ENCODE measurements at places on chromosomes 7 and 10.

- DNase-seq = no peak
These were observed 365.8 kb downstream of the BBS9 start for GRCh38 chr7:33495207-33495606.

GRCh38 chr7:145152589-145152988 is 316.7 kb upstream of the TPK1 start:
- no peak for DNase-seq

DNA sequence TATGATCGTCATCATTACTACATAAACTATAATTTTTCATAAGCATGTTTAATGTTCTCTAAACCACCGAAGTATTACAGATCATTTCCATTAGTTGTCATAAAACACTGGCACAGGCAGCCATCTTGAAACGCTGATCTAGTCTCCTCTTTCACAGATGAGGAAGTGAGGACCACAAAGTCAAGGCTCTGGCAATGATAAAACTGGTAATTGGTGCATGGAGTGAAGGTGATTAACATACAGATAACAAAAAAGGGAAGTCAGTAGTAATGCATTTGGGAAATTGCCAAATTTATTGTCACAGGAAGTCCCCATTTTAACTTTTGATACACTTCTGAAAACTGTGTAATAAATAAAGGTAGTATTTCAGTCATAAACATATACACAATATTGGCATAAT is 49.3 kb downstream of the FBXL13 start:
- no peak for DNase-seq

- DNase-seq = no peak
These were observed 144.7 kb downstream of the MDFIC start for GRCh38 chr7:115066634-115067033.

- DNase-seq = no peak
These were observed 45.3 kb upstream of the FOXP2 start for GRCh38 chr7:114369294-114369693.

DNA sequence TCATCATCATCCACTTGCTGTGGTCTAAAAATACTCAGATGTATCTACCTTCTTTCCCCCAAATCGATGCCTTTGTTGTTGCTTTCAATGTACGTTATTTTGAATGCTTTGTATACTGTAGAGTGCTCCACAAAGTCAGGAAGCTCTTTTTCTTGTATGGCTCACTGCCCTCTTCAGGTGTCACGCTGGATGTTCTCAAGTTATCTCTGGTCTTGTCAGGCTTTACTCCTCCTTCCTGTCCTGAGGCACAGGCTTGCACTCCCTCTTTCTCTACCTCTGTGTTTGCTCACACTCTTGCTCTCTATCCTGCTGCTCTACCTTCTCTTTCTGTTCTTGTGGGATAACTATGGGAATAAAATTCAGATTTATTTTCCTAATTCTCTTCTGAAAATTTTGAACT is 381.3 kb downstream of the NRG3 start:
- no peak for DNase-seq

DNA sequence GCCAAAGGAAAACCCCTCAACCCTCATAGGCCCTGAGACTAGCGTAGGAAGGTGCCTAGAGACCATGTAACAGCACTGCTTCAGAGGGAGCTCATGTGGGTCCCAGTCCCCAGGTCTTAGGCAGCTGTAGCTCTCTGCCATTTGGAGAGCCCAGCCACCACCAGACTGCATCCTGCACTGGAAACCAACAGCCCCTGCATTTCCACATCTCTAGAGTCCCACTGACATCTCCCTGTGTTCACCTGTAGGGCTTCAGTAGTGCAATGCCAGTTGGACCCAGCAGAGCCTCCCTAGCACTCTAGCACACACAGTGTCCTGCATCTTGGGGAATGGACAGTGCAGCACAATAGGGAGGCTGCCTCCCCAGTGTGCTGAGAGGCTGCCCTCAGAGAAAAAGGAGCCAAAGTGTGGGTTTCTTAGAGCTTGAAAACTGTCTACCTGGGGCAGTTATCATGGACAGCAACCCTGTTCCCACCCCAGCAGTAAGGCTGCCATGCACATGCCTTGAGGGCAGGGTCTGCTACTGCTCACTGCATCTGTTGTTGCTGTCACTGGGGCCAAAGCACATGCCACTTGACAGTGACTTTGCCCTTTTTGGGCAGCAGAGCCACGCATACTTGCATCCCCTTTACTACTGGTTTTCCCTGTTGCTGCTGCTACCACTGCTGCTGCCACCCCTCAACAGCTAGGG is 46.7 kb upstream of the ANTXRL start:
- DNase-seq = no peak

Measured in stimulated activated CD4-positive, alpha-beta T cell treated with anti-CD3 and anti-CD28 coated beads, Interleukin-2, amount 100 ng/mL, for 24 hours (primary cell).